ENCODE measurements at places on chromosomes 7 and 10.

GRCh38 chr7:22049766-22050500 is 104.2 kb upstream of the CDCA7L start:
- DNase-seq = peak; percentile 13

DNA sequence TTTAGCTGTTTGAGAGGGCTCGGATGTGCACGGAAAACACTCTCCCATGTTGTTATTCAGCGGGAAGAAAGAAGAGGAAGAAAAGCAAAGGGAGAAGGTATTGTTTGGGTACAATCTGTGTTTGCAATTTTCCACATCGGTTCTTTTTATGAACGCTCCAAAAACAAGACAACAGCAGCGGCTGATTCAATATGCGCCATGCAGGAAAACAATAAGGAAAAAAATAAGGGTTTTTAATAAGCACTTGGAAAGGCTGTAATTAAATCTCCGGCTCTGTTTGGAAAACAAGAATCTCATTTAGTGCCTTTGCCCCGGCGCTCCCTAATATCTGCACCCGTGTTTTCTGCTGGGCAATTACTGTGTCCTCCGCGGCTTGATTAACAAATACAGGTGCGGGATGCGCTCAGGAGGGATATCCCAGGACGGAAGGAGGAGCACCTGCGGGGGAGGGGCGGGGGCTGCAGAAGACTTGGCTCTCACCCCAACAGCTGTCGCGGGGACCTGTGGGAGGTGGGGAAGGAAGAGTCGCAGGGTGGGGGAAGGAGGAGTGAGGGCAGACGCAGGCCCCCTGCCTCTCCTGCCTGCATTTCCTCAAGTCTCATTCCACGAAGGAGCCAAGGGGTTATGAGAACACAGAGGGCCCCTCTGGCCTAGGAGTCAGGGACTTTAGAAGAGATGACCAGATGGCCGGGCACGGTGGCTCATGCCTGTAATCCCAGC is 181.5 kb upstream of the PODXL start:
- DNase-seq = no peak

DNA sequence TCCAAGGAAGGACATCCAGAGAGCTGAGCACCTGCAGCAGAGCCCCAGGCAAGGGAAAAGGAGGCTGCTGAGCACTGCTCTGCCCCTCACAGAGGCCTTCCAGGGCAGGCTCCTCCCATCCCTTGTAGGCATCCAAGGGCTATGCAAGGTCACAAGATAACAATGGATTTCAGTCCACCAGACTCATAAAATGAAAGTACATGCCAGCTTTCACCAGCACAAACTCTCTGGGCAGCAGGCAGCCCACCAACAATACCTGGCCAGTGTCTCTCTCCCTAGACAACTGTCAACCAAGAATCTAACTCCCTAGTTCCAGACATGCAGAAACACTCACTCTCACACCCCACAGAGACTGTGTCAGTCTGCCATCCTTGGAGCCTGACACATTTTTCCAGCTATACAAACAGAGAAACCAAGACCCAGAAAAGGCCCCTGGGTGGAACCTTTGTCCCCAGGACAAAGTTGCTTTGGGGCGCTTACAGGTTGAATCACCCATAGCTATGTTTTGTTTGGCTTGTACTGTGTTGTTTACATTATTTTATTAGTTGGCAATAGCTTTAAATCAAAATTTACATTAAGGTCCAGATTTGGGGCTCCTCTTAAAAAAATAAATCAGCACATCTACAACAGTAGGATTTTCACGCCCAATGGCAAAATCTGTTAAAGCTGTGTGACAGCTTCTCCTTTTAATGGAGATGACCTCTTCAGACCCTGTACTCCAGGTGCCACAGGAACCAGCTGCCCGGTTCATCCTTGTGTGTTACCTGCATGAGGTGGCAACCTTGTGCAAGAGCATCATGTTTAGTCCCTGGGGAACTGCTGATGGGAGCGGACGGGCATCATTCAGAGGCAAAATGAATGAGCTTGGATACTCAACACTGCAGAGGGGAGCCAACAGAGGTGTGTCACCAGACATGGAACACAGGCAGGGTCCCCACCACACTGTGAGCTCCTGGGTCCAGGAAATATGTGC is 5.2 kb downstream of the GRID1 start:
- DNase-seq = peak; percentile 78

DNA sequence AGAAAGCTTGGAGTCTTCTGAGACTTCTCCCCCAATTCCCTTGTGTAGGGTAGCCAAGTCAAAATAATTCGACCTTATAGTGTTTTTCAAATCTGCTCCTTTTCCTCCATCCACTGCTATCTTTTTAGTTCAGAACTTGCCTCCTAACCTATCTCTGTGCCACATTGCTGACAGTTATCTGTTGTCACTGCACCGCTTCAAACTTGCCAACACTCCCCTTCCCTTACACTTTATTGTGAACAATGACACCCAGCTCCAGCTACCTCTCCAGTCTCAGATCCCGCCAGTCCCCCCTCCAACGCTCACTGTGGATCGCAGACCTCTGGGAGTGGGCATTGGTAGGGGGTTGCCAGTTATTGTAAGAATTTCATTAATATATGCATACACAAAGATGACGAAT is 16.3 kb upstream of the HPS1 start:
- DNase-seq = no peak

GRCh38 chr7:158664406-158664805 is 40.2 kb downstream of the NCAPG2 start:
- DNase-seq = peak; percentile 68

- DNase-seq = no peak
Observed at GRCh38 chr10:133017203-133017601, 70.5 kb upstream of the ADGRA1 start.

- no peak for DNase-seq
Observed at GRCh38 chr10:16853201-16853600, 36.0 kb upstream of the RSU1 start.

DNA sequence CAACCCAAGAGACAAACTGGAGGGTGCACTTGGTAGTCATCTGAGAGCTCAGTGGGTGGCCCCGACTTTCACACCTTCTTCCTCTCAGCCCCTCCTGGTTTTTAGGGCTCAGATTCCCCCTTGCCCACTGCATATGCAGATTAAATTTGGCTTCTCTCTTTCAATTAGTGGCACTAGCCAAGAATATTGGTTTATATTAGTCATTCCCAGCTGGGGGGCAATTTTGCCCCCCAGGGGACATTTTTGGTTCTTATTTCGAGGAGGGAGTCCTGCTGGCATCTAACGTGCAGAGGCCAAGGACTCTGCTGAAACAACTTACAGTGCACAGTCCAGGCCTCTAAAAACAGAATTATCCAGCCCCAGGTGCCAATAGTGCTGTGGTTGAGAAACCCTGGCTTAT is 216.0 kb downstream of the RPS24 start:
- DNase-seq = no peak

DNA sequence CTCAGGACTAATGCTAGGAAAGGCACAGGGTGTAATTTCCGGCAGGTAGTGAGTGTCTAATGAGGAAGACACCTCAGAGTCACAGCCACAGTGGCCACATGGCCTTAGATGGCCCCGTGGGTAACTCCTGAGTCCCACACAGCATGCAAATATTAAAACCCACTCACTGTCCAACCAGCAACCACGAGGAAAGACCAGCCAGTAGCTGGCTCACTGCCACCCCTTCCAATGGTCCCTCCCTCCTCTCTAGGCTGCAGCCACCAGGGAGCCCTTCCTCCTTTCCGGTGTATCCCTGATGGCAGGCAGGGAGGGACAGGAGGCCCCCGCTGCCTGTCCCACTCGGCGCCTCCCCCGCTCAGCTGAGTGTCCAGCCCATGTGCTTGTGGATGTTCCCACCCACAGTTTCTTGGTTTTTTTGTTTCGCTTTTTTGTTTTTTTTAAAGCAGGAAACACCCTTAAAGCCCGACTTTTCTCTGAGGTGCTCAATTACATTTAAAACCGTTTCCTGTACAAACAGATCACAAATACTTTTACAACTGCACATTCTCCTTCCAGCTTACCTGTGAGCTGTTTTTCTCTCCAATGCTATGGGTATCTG is 9.2 kb downstream of the BNIP3 start:
- DNase-seq = peak; percentile 58

DNA sequence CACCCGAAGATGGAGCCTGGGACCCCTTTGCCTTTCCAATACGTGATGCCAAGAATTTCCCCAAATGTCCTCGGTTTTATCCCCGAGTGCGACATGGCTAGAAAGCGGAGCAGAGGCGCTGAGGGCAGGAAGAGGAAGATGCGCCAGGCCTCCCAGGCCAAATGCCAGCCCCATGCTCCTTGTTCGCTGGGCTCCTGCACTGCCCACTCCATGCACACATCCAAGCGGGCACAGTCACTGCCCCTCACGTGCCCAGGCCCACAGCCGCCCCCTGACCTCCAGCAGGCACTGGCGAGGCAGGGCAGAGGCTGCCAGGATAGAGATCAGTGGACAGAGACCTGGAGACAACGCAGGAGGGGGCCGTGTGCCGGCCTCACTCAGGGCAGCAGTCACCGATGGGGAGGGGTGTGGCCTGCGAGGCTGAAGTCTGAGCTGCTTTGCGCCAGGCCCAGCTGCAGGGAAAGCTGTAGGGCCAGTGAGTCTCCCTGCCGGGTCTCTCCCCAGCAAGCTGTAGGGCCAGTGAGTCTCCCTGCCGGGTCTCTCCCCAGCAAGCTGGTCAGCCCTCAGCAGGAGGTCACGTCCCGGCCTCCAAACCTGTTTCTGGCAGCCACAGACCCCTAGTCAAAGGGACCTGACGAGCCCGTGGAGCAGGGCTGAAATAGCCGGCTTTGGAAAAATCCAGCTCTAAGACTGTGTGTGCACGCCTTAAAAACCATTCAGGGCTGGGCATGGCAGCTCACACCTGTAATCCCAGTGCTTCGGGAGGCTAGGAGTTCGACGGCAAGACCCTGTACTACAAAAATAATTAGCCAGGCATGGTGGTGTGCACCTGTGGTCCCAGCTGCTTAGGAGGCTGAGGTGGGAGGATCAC is 100.6 kb upstream of the DIP2C start:
- DNase-seq = no peak

GRCh38 chr7:100167912-100168323 is 499 bp downstream of the GAL3ST4 start:
- DNase-seq = no peak

- no peak for DNase-seq
Observed at GRCh38 chr10:5504146-5505072, 5.0 kb upstream of the CALML5 start.

GRCh38 chr10:13100349-13101294 is 659 bp downstream of the OPTN start:
- peak; percentile 43 for DNase-seq

- no peak for DNase-seq
Observed at GRCh38 chr7:6093375-6093774, 62.2 kb downstream of the ANKRD61 start.

- no peak for DNase-seq
Observed at GRCh38 chr10:108319434-108320222, 1155.1 kb upstream of the SORCS1 start.

GRCh38 chr10:119206603-119207365 is 587 bp upstream of the GRK5 start:
- peak; percentile 58 for DNase-seq

- peak; percentile 43 for DNase-seq
Observed at GRCh38 chr7:3301831-3302618, 973 bp downstream of the SDK1 start.

- DNase-seq = no peak
Observed at GRCh38 chr10:4651404-4652037, 174.5 kb upstream of the AKR1E2 start.

GRCh38 chr10:102546606-102547320 is 43.0 kb downstream of the SUFU start:
- DNase-seq = no peak

- no peak for DNase-seq
Observed at GRCh38 chr7:142876991-142877910, 8.3 kb downstream of the TRPV6 start.

DNA sequence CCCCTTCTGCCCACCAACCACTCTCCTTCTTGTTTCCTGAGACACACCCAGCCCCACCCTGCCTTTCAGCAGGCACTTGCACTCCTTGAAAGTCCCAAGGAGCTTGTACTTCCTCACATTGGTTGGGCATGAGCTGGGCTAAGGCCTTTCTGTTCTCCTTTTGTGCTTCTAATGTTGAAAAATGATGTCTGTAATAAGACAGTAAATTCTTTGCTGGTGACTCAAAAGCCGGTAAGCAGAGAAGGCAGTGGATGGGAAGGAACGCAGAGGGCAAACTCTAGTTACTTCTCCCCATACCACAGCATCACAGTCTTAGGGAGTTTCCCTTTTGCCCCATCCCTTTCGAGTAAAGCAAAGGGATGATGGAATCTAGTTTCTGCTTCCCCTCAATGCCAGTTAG is 185.6 kb downstream of the PLXNA4 start:
- no peak for DNase-seq

GRCh38 chr10:31920538-31920937 is 8.1 kb downstream of the ARHGAP12 start:
- no peak for DNase-seq

GRCh38 chr7:134701272-134701671 is 54.6 kb downstream of the BPGM start:
- DNase-seq = no peak

Measured in Ammon's horn (tissue), 1 donor.